HFFc6 (cell line): ENCODE measurements at places on chromosomes 2 and 18. TPM values are rescaled to one million over a fixed set of nuclear protein-coding genes. Genes with fewer than 3 reads are reported as not detected.

- no peaks in the 10 kb centered on the region for H3K36me3 ChIP-seq
- H3K4me3 ChIP-seq, result peak overlapping the region; percentile 88
- no peak for DNase-seq
- peaks cover 27% of the 10 kb centered on the region for H3K27me3 ChIP-seq
Measured at GRCh38 chr2:216693414-216694080, 1.8 kb downstream of the IGFBP5 start.

GRCh38 chr18:8946066-8946838 lies 156.2 kb upstream of the NDUFV2 start:
- H3K27me3 ChIP-seq, result no peaks in the 10 kb centered on the region; the same call in none of the 2 replicates
- peaks cover 88% of the 10 kb centered on the region for H3K4me1 ChIP-seq
- H3K27ac ChIP-seq, result peak overlapping the region; percentile 92
- peaks cover 12% of the 10 kb centered on the region for H3K36me3 ChIP-seq

DNA sequence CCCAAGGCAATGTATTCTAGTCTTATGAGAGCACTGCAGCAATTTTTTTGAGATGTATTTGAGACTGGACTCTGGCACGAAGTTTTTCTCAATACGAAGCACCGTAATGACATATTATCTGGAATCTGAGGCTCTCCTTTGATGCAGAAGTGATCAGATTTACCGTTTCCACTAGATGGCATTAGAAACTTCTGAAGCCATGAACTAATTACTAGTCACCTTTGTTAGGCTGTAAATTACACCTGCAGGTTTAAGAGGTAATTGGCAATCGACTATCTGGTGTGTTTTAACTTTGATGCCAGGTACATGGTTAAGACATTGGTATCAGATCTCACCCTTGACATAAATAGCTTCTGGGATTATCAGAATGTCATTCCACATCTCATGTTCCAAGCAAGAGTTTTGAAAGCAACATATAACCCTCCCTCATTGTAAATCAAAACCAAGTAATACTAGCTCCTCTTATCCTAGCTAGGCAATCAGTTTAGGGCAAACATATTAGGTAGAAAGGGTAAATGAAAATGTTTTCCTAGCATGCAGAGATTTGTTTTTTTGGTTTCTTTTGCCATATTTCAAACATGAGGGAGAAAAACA lies 254.6 kb upstream of the SPRED2 start:
- DNase-seq, result no peak
- no peak overlapping the region for H3K27ac ChIP-seq
- H3K4me1 ChIP-seq, result no peaks in the 10 kb centered on the region
- no peak overlapping the region for H3K4me3 ChIP-seq

- no peaks in the 10 kb centered on the region for H3K4me1 ChIP-seq
- H3K27me3 ChIP-seq, result peaks cover 23% of the 10 kb centered on the region
- no peak overlapping the region for H3K27ac ChIP-seq
- no peak for DNase-seq
- H3K36me3 ChIP-seq, result peaks cover 20% of the 10 kb centered on the region
Measured at GRCh38 chr2:127818241-127818640, 7.3 kb upstream of the WDR33 start.

DNA sequence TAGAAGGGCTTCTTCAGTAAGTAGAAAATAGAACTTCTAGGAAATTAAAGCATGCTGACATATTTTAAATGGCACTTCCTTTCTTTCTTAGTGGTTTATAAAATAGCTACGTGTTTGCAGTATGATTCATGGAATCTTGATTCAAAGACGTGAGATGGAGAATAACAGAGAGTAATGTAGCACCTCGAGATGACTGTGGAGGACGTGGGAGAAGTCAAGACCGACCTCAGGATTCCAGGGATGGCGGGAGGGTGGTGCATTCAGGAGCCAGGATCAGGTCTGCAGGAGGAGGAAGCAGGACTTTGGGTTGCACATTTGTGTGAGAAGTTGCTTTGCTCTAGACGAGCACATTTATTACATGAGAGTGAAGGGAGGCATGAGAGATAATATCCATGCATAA lies 56.0 kb downstream of the DCDC2C start:
- no peak overlapping the region for H3K4me3 ChIP-seq
- no peaks in the 10 kb centered on the region for H3K4me1 ChIP-seq
- H3K27ac ChIP-seq, result no peak overlapping the region
- DNase-seq, result no peak
- 0 out of 2 replicates have a peak, but pooled peaks cover 4% of the 10 kb centered on the region for H3K36me3 ChIP-seq

DNA sequence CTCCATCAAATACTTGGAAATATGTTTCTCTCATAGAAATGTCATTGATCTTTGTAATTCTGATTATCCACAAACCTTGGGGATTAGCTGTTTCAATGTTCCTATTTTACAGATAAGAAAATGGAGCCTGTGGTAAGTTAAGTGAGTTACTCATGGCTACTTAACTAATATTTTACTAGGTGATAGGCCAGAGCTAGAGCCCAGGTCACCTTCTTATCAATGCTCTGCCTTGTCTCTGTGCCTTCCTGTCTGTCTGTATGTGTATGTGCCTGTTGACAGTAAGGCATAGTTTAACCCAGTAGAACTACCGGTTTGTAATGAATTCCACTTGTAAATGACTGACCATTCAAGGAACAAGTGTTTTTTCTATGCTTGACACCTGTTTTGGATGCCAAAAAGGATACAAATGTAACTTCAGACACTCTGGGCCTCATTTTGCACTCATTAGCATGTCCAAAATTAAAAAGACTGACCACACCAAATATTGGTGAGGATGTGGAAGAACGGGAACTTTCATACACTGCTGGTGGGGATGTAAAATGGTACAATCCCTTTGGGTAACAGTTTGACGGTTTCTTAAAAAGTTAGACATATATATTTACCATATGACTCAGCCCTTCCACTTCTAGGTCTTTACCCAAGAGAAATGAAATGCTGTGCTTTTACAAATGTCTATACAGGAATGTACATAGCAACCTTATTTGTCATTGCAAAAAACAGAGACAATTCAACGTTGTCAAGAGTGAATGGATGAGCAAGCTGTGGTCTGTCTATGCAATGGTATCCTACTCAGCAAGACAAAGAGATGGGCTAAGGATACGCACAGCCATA lies 19.6 kb upstream of the IL1A start:
- peaks cover 42% of the 10 kb centered on the region for H3K4me1 ChIP-seq
- peaks cover 36% of the 10 kb centered on the region for H3K36me3 ChIP-seq
- H3K27me3 ChIP-seq, result no peaks in the 10 kb centered on the region; the same call in 1 of the 2 replicates
- H3K4me3 ChIP-seq, result peak overlapping the region; percentile 70

The SPP2 gene
- not detected in 3 replicates for total RNA-seq

The RBKS gene
- total RNA-seq, result 2.4 to 2.6 TPM (median 2.5 TPM) in 3 replicates

GRCh38 chr2:197035002-197035401 lies 108.5 kb upstream of the PGAP1 start:
- H3K27ac ChIP-seq, result no peak overlapping the region
- peaks cover 6% of the 10 kb centered on the region for H3K4me1 ChIP-seq
- no peaks in the 10 kb centered on the region; the same call in 1 of the 2 replicates for H3K27me3 ChIP-seq
- H3K36me3 ChIP-seq, result peaks cover 11% of the 10 kb centered on the region

- H3K4me1 ChIP-seq, result peaks cover 18% of the 10 kb centered on the region; the same call in 1 of the 2 replicates
- H3K27ac ChIP-seq, result no peak overlapping the region
- H3K36me3 ChIP-seq, result peaks cover 3% of the 10 kb centered on the region; the same call in 1 of the 2 replicates
- no peak overlapping the region for H3K4me3 ChIP-seq
- H3K27me3 ChIP-seq, result no peaks in the 10 kb centered on the region
Measured at GRCh38 chr2:149353421-149353820, 23.0 kb downstream of the LYPD6 start.

The PKDCC gene
- total RNA-seq, result 0.24 TPM in 1 of 3 replicates, not detected in the others

- H3K4me1 ChIP-seq, result peaks cover 40% of the 10 kb centered on the region
- no peak for DNase-seq
- H3K4me3 ChIP-seq, result no peak overlapping the region
- H3K36me3 ChIP-seq, result no peaks in the 10 kb centered on the region
- H3K27me3 ChIP-seq, result peaks cover 31% of the 10 kb centered on the region
- no peak overlapping the region for H3K27ac ChIP-seq
Measured at GRCh38 chr2:111705239-111705638, 178.8 kb downstream of the ANAPC1 start.

- H3K27me3 ChIP-seq, result peaks cover 6% of the 10 kb centered on the region; the same call in 1 of the 2 replicates
- H3K36me3 ChIP-seq, result peaks cover 23% of the 10 kb centered on the region; the same call in 1 of the 2 replicates
- DNase-seq, result no peak
Measured at GRCh38 chr2:239714116-239714515, 311.0 kb downstream of the NDUFA10 start.

The TCF23 gene
- total RNA-seq, result not detected in 3 replicates

DNA sequence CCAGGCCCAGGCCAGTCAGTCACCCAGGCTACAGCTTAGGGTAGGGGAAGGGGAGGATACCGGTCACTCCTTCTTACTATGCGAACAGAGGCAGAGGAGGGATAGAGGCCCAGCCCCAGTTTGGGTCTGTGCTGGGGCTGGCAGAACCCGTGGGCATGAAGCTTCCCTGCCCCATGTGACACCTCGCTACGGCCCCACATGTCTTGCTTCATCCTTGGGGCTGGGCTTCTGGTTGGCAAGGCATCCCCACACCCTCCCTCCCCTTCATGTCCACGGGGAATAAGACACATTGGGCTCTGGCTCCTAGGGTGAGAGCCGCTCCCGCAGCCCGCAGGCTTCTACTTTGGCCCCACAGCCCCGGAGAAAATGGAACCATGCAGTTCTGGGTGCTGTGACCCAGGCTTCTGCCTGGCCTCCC lies 32.4 kb downstream of the HS1BP3 start:
- DNase-seq, result no peak
- H3K4me1 ChIP-seq, result peaks cover 34% of the 10 kb centered on the region
- H3K4me3 ChIP-seq, result no peak overlapping the region
- H3K27ac ChIP-seq, result peak overlapping the region; percentile 98
- no peaks in the 10 kb centered on the region for H3K27me3 ChIP-seq

DNA sequence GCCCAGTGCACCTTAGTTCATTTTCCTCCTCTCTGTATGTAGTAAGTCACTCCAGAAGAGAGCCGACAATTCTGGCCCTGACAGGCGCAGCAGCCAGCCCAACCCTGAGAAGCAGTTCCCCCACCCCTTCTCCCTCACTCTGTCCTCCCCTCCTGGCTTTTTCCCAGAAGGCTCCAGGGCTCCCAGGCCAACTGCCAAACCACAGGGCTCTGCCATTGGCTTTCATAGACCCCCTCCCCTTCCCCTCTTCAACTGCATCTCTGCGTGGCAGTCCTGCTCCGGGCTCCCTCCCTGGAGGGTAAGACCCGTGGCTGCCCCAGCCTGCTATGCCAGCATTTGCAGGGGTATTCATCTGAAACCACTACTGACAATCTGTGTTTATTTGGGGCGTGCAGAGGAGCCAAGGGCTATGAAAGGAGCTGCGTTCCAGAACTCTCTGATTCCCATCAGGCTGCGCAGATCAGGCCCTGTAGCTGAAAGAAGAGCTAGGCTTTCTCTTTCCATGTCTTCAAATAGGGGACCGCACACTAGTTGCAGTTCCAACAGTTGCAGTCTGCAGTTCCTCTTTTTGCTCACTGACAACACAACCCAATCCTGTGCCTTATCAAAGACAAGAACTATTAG lies 388.6 kb upstream of the TNP1 start:
- H3K36me3 ChIP-seq, result no peaks in the 10 kb centered on the region; the same call in 1 of the 2 replicates
- H3K4me1 ChIP-seq, result no peaks in the 10 kb centered on the region
- no peak overlapping the region for H3K27ac ChIP-seq
- H3K4me3 ChIP-seq, result no peak overlapping the region
- H3K27me3 ChIP-seq, result peaks cover 2% of the 10 kb centered on the region; the same call in 1 of the 2 replicates
- no peak for DNase-seq

GRCh38 chr2:28895189-28895893 lies 874 bp downstream of the WDR43 start:
- peak overlapping the region; percentile 92 for H3K27ac ChIP-seq
- peak; percentile 13 for DNase-seq
- H3K36me3 ChIP-seq, result peaks cover 8% of the 10 kb centered on the region
- no peaks in the 10 kb centered on the region; the same call in 1 of the 2 replicates for H3K27me3 ChIP-seq
- peaks cover 45% of the 10 kb centered on the region for H3K4me1 ChIP-seq

DNA sequence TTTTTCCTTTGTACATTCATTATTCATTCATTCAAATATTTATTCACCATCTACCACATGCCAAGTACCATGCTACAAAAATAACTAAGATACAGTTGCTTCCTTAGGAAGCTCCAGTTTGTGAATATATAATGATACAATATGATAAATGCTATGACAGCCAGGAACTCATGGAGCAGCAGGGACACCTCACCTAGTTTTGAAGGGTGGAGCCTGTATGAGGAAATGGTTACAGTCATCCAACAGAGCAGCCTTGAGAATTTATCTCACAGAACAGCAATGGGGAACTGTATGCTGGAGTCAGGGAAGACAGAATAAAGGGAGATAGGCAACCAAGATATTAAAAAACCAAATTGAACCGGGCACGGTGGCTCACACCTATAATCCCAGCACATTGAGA lies 124.0 kb downstream of the OSBPL1A start:
- no peaks in the 10 kb centered on the region for H3K36me3 ChIP-seq
- H3K4me1 ChIP-seq, result peaks cover 41% of the 10 kb centered on the region
- no peak overlapping the region for H3K27ac ChIP-seq
- H3K27me3 ChIP-seq, result peaks cover 3% of the 10 kb centered on the region
- no peak for DNase-seq

- DNase-seq, result peak; percentile 97
- H3K27me3 ChIP-seq, result no peaks in the 10 kb centered on the region; the same call in none of the 2 replicates
- H3K4me3 ChIP-seq, result peak overlapping the region; percentile 73
- H3K36me3 ChIP-seq, result no peaks in the 10 kb centered on the region; the same call in 1 of the 2 replicates
- peaks cover 46% of the 10 kb centered on the region for H3K4me1 ChIP-seq
Measured at GRCh38 chr2:234257859-234258561, 207.5 kb downstream of the SPP2 start.

The MC2R gene
- not detected in 3 replicates for total RNA-seq

The ZNF396 gene
- 0.31 to 0.48 TPM (median 0.45 TPM) in 3 replicates for total RNA-seq

The LCT gene
- total RNA-seq, result not detected in 3 replicates

DNA sequence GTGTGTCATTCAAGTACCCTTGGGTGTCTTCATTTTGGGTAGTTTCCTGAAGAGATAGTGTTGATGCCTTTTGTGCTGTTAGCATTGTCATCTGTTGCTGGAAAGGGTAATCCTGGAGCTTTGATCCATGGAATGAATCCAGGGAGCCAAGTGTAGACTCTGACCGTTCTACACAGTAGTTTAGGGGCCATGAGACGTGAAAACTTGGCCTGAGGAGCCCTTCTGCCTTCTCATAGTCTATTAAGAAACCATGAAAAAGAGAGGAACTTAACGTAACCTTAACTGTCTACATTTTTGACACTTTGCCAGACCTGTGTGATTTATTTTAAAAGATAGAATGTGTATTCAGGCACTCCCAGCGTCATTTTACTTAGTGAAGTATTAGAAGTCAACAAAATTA lies 194.0 kb downstream of the BABAM2 start:
- no peaks in the 10 kb centered on the region for H3K27me3 ChIP-seq
- H3K36me3 ChIP-seq, result peaks cover 6% of the 10 kb centered on the region
- DNase-seq, result no peak
- no peak overlapping the region for H3K4me3 ChIP-seq
- H3K27ac ChIP-seq, result no peak overlapping the region
- peaks cover 70% of the 10 kb centered on the region for H3K4me1 ChIP-seq
